ENCODE measurements at places on chromosomes 5 and 9.

DNA sequence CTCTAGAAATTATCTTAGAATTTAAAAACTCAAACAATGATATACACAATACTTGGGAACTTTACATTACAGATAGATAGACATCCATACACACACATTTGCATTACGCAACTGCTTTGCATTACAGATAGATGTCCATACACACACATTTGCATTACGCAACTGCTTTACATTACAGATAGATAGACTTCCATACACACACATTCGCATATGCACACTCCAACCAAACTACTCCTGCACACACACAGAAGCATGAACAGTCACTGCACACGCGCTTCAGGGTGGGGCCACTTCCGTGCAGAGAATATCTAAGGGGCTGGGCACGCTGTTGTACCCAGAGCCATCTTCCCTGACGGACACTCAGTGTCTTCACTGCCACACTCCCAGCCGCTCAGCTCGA is 7.9 kb upstream of the ADAMTS16 start:
- no peak for DNase-seq

- DNase-seq: no peak
These were observed 75.6 kb downstream of the ARHGEF28 start for GRCh38 chr5:73701566-73701965.

DNA sequence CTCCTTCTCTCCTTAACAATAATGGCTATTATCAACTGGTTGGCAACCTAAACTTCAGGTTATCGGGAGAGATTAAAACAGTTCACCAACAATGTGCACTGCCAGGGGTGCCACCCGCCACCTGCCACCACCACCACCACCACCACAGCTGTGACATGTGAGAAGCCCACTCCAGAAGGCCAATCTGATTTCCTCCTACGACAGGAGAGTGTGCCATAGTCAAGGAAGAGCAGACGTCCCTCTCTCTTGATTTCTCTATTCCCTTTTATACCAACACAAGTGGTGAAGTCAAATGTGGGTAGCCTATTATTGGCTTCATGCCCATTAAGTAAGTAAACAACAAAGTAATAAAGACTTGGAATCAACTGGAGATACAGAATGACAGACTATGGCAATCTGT is 22.4 kb downstream of the GNAQ start:
- no peak for DNase-seq

- no peak for DNase-seq
These were observed 3.7 kb upstream of the EGR1 start for GRCh38 chr5:138461343-138462125.

DNA sequence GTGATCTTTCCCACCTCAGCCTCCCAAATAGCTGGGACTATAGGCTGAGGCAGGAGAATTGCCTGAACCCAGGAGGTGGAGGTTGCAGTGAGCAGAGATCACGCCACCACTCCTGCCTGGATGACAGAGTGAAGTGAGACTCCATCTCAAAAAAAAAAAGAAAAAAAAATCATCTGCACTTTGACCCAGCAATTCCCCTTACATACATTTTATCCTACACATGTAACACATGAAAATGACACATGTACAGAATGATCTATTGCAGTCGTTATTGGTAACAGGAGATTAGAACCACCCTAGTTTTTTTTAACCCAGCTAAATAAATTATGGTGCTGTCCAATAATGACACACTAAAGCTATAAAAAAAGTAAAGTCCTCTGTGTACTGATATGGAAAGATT is 14.2 kb downstream of the RUFY1 start:
- DNase-seq: no peak

DNA sequence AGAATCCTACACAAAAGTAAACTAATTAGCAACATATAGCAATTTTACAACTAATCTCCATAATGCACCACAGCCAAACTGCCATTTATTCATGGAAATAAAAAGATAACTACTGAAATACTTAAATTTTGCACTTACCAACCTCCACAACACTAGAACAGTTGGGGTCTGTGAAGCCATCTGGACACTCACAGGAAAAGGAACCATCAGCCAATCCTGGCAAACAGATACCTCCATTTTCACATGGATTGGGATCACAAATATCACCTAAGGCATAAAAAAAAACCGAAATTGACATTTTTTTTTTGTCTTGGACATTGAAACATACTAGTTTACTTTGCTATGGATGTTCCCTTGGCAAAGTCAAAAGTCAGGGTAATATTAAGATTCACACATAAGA is 130.7 kb downstream of the EDIL3 start:
- DNase-seq: no peak

DNA sequence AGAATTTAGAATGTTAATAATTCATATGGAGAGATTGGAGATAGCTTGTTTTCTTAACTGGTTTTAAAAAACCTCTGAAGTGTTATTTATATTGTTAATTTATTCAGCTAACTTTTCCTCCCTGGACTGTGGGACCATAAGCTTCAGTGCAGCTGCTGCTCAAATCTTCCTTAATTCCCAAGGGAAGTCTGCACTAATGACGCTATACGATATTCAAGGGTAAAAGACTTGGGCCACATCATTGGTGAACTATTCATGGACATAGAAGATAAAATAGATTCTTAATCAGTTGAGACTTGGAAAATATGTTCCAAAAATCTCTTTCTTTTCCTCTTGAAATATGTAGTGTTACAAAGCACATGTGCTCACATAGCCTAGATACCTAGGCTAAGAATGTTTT is 31.1 kb upstream of the GAS1 start:
- no peak for DNase-seq

DNA sequence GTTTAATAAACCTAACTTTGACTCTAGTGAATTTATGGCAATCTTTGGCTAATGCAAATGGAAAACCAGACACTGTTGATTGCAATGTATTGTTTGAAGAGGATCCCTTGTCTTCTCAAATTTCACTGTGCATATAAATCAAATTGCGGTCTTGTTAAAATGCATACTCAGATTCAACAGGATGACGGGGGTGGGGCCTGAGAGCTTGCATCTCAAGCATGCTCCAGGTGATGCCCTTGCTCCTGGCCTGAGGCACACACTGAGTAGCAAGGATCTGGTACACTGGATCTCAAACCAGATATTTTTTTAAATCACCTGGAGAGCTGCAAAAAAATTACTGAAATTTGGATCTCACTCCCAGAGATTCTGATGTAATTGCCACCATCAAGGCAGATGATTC is 463.7 kb downstream of the DNAH5 start:
- DNase-seq: no peak

GRCh38 chr5:55222985-55223811 is 3.9 kb downstream of the MCIDAS start:
- no peak for DNase-seq

GRCh38 chr5:171121638-171122037 is 187.4 kb upstream of the TLX3 start:
- DNase-seq: no peak

GRCh38 chr9:37025071-37025822 is 8.8 kb downstream of the PAX5 start:
- no peak for DNase-seq

GRCh38 chr9:123945532-123945931 is 15.6 kb upstream of the DENND1A start:
- no peak for DNase-seq

- DNase-seq: no peak
These were observed 38.0 kb downstream of the DMGDH start for GRCh38 chr5:79031485-79031867.
